Activated CD4-positive, alpha-beta memory T cell treated with anti-CD3 and anti-CD28 coated beads for 36 hours (primary cell): ENCODE measurements at places on chromosomes 3 and 15. TPM values are rescaled to one million over a fixed set of nuclear protein-coding genes. Genes with fewer than 3 reads are reported as not detected.

DNA sequence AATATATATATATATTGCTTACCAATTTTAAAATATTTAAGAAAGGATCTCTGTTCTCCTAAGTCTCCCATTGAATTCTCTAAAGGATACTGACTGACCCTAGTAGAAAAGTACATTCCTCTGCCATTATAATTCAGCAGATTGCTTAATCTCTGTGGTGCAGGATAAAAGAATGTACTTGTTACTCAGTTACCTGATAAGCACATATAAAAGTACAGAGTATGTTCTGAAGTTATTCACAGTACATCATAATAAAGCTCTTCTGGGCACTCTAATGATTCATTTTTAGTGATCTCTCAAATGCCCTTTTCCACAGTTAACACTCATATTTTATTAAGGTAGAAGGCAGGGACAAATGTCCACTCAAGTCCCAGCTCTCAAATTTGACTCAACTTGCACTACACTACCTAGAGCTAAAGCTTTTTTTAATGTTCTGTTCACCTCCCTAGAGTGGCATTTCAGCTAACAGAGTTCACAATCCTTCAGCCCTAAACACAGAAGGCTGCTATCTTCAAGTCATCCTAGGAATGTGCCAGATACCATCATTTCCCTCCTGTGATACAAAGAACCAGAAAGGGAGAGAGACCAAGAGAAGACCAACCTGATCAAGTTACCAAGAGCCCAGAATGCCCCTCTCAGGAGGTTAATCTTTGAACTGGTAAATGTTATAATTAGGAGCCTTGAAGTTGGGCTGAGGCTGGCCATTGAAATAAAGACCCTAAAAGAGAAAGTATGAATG lies 53.3 kb downstream of the MEIS2 start:
- peaks cover 9% of the 10 kb centered on the region for H3K27me3 ChIP-seq
- no peaks in the 10 kb centered on the region for H3K36me3 ChIP-seq
- no peak for DNase-seq
- H3K27ac ChIP-seq = no peak overlapping the region
- H3K4me1 ChIP-seq = no peaks in the 10 kb centered on the region

DNA sequence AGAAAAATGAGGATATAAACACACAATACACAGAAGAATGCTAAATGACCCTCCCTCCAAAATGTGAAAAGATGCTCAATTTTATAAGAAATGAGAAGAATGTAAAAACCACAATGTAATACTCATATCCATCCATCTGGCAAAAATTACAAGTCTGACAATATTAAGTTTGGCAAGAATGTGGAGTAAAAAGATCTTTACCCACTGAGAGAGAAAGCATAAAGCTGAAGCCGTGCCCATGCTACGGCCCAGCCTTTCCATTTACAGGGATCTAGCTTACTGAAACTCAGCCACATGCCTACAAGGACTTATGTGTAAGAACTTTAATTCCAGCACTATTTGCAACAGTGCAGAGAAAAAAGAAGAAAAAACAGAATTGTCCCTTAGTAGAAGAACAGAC lies 42.9 kb downstream of the ATP13A3 start:
- peaks cover 4% of the 10 kb centered on the region for H3K4me1 ChIP-seq
- no peak overlapping the region for H3K4me3 ChIP-seq
- H3K36me3 ChIP-seq = peaks cover 49% of the 10 kb centered on the region
- H3K27ac ChIP-seq = no peak overlapping the region

GRCh38 chr3:71896751-71897150 lies 111.8 kb upstream of the PROK2 start:
- H3K4me1 ChIP-seq = no peaks in the 10 kb centered on the region
- H3K4me3 ChIP-seq = no peak overlapping the region
- DNase-seq = no peak
- no peaks in the 10 kb centered on the region for H3K36me3 ChIP-seq

GRCh38 chr3:129553719-129554118 lies 10.7 kb downstream of the H1-8 start:
- H3K36me3 ChIP-seq = no peaks in the 10 kb centered on the region
- H3K27ac ChIP-seq = no peak overlapping the region
- peak; percentile 24 for DNase-seq
- H3K4me3 ChIP-seq = no peak overlapping the region

CCNDBP1 gene
- total RNA-seq = 80.6 TPM

LMOD3 gene
- total RNA-seq = not detected

SERPINI2 gene
- total RNA-seq = not detected

DNA sequence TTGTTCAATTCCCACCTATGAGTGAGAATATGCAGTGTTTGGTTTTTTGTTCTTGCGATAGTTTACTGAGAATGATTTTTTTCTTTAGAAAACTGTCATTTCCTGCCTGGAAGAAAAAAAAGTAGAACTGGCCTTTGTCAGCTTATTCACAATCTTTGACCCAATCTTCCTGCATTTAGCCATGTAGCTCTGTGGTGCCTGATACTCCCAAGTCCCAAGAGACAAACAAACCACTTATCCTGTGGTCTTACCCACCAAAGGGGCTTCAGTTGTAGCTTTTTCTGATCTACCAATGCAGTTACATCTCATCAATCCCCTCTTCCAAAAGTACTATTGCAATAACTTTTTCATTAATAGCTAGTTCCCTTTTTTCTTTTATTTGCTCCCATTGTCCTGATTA lies 444.6 kb downstream of the GRM7 start:
- DNase-seq = no peak
- H3K4me1 ChIP-seq = no peaks in the 10 kb centered on the region
- no peak overlapping the region for H3K4me3 ChIP-seq
- no peak overlapping the region for H3K27ac ChIP-seq
- H3K27me3 ChIP-seq = no peaks in the 10 kb centered on the region

IQCB1 gene
- 36.8 TPM for total RNA-seq

DNA sequence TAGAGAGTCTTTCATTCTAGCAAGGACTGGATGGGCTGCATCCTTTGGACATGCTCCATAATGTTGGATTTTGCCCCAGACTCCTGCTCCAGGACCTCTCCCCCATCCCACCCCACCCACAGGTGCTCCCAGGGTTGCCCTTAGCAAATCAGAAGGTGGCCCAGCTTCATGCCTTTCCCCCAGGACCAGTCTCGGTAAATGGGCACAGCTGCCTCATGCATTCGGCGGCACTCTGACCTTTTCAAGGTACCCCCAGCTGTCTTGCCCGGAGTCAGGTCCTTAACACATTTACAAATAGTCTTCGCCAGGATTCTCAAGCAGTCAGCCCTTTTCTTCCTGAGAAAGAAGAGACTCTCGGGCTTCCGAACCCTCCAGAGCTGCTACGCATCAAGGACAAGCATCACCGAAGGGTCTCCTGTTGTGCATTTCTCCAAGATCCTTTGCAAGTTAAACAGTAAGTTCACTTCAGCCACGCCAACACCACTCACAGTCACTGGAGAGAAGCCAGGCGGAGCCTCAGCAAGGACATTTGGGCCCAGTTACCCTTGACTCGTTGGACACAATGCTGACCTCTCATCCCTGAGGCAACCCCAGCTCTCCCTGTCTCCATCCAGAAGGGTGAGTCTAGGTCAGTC lies 287.8 kb downstream of the FAM43A start:
- H3K27ac ChIP-seq = no peak overlapping the region
- no peaks in the 10 kb centered on the region for H3K36me3 ChIP-seq
- H3K4me3 ChIP-seq = no peak overlapping the region
- H3K27me3 ChIP-seq = peaks cover 11% of the 10 kb centered on the region
- no peaks in the 10 kb centered on the region for H3K4me1 ChIP-seq

FETUB gene
- total RNA-seq = not detected

PCOLCE2 gene
- total RNA-seq = not detected
